Suppressor macrophage treated with lipopolysaccharide for 1 hour (primary cell): ENCODE measurements at places on chromosomes 5 and 9.

- no peak for DNase-seq
Observed at GRCh38 chr5:14417276-14417730, 164.3 kb upstream of the OTULINL start.

DNA sequence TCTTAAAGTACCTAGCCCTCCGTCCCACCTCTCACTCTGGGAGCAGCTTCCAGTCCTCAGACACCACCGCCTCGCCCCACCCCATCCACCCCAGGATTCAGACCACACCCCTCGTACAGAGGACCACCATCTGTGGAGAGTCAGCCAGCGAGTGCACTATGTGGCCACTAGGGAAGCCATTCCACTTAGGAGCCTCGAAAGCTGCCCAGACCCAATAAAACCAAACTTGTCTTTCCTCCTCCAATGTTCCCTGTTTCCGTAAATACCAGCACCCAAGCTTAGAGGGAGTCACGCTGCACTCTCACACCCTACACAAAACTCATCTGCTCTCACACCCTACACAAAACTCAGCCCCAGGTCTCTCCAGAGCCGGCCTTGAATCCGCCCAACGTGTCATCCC is 1.9 kb downstream of the GCNT4 start:
- DNase-seq: peak; percentile 36

DNA sequence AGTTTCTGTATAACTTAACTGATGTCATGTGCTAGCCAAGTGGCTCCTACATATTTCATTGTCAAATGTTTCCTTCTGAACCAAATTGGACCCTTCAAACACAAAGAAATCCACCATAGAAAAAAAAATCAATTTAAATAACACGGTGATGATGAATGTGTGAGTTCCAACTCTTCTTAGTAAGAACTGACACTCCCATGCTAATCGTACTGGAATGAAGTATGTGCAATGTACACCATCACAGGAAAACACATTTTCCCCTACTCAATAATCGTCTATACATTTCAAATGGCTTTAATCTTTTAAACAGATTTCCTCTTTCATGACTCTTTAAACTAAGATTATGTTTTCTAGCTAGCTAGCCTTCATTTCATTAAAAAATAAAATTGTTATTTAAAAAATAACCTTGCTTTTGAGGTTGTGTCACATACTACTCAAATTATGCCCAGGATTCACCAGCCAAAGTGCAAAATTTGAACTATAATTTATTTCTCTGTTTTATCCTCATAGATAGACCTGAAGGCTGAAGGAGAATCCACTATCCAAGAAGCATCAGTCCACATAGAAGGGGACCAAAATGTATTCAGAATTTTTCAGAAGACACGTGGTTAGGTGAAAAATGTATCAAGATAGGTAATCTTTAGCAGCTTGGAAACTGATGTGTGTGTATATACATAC is 131.0 kb upstream of the ITGA1 start:
- DNase-seq: no peak

DNA sequence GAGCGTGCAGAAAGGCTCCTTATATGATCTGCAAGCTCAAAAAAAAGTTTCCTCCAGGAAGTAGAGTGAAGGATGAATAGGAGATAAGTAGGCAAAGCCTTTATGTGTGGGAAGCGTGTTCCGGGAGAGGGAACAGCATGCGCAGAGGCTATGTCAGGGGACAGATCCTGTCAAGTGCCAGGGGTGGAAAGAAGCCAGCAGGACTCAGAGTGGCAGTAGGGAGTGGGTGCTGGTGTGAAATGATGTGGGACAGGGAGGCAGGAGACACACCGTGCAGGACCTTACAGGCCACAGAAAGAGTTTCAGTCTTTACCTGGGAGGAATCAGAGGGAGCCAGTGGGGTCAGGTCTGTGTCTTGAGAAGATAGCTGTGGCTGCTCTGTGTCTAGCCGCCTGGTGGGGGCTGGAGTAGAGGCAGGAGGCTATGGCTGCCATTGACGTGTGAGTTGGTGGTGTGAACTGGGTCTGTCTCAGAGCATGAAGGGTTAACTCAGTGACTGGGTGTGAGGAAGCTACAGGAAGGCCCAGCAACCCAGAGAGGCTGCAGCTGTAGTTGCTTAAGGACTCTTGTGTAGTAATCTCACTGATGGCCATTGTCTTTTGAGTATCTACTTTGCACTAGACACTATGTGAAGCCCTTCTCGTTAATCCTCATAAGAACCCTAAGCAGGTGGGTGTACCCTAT is 71.3 kb downstream of the PPARGC1B start:
- no peak for DNase-seq

GRCh38 chr9:65432051-65432450 is 147.0 kb upstream of the FOXD4L5 start:
- DNase-seq: no peak

DNA sequence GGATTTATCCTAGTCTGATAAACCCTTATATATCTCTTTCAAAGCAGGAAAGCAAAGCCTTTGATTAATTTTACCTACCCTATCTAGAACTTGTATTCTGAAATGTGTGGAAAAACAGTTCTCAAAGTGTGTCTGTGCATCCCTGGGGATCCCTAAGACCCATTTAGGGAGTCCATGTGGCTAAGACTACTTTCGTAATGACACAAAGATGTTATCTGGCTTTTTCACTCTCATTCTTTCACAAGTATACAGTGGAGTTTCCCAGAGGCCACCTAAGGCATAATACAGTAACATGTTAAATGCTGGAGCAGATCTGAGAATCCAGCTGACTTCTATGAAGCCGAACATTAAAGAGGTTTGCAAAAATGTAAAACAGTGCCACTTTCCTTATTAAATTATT is 54.3 kb upstream of the TNFSF15 start:
- DNase-seq: no peak

GRCh38 chr9:75175395-75175794 is 87.1 kb downstream of the OSTF1 start:
- no peak for DNase-seq

DNA sequence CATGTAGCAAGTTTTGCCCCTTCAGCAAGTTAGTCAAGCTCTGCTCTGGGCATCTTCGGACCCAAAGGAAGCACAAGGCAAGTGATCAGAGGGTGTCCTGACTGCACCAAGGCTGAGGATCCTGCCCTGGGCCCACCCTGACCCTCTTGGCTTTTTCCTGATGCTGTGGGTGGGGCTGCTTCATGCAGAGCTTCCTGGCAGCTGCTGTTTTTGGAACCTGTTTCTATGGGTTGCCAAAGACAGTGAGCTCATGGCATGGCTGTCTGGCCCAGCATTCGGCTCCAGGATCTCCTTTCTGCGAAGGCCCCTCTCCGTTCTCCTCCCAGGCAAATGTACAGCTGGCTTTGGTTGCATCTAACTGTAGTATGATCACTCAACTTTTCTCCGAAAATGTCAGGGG is 497.9 kb downstream of the ARHGEF28 start:
- DNase-seq: no peak

DNA sequence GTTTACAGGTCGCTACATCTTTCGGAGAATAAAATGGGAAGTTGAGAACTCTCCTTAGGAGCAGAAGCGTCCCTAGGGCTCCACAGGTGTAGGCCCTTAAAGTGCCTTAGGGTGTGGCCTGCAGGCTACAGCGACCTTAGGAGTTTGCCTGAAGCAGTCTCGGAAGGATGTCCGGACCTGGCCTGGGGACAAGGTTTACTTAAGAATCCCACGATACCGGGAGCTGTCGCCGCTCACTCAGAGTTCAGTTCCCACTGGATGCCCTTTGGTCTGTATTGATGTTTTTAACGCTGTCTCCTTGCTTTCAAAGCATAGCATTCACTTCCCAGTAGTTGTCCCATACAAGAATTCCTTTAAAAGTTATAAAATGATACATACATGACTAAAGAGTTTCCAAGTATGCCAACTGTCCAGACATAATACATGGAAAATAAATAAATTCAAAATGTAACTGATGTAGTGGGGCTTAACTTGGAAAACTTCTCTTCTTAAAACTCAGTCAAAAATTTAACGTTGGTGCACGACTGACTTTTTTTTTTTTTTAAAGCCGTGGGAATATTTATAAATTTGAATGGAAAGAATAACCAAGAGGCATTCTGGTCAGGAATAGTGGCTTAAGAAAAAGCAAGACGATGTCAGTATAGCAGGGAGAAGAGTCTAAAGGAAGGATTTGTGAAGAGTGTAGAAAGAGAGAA is 848 bp downstream of the RAD50 start:
- DNase-seq: peak; percentile 19

- no peak for DNase-seq
Observed at GRCh38 chr9:88319936-88320747, 68.1 kb upstream of the SPIN1 start.

DNA sequence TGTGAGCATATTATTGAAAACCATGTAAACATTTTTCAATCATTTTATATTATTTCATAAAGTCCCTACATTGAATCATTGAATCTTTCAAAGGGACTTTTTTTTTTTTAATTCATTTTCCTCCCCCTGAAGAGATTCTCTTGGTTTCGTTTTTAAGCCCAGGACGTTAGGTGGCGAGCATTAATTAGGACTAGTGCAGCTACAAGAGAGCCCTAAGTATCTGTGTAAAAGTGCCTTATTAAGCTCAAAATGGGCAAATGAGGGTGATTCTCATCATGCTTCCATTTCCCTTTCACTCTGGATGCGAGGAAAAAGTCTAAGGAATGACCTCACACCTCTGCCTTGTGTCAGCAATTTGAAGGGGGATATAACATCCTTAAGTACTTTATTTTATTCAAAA is 517.9 kb upstream of the ITGA1 start:
- DNase-seq: no peak

DNA sequence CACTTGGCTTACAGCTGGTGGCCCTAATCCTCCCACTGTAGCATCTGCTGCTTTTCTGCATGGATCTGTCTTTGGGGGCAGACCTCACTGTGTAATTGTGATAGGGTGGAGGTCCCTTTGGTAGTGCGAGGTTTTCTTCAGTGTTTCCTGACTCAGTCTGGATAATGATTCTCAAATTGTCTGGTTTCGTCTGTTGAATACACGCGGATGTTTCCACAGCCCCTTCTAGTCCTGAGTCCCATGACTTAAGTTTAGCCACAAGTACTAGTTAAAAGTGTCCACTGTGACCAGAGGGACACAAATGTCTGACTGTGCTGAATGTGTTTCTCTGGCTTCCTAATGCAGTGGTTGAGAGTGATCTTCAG is 70.5 kb downstream of the LMNB1 start:
- no peak for DNase-seq

GRCh38 chr9:84621811-84622210 is 47.7 kb upstream of the NTRK2 start:
- DNase-seq: no peak

DNA sequence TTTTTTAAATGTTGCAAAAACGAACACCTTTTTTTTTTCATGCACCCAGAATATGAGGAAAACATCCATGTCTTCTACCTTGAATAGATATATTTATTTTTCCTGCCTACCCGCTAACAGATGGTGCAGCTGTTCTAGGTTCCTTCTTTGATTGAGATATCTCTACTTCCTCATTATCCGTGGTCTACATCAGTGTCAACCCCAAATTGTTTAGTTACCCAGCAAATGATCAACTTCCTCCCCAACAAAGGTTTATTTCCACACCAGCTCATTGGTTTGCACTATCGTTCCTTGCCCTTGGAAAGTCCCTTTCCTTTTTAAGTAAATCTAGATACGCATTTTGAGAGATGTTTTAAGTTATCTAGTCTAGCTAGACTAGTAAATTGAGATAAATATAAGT is 166.4 kb downstream of the PRR16 start:
- DNase-seq: no peak

GRCh38 chr5:158233735-158234322 is 374.9 kb upstream of the CLINT1 start:
- no peak for DNase-seq

- no peak for DNase-seq
Observed at GRCh38 chr9:127562279-127562796, 49.7 kb upstream of the STXBP1 start.

DNA sequence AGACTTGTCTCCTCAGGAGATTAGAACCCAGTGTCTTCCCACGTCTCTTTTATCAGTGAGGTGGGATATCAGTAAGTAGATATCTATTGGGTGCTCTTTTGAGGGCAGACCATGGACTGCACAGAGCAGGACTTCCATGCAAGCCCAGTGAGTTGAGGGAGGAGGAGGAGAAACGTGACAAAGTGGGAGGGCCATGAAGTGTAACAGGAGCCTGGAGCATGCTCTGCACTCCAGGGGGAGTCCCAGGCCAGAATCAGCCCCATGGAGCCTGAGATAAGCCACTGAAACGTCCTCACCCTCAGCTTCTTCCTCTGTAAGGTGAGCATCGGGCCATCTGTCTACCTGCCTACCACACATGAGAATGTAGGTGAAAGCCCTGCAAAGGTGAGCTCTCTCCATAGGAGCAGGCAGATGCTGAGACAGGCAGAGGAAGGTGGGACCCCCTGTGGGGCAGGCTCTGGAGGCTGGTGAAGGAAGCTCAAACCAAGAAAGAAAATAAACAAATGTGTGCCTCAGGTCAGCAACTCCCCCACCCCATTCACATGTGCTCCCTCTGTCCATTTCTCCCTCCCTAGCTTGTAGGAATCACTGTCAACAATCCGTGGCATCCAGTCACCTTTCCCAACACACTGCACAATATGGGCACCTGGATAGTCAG is 87.4 kb downstream of the NRG2 start:
- DNase-seq: no peak

DNA sequence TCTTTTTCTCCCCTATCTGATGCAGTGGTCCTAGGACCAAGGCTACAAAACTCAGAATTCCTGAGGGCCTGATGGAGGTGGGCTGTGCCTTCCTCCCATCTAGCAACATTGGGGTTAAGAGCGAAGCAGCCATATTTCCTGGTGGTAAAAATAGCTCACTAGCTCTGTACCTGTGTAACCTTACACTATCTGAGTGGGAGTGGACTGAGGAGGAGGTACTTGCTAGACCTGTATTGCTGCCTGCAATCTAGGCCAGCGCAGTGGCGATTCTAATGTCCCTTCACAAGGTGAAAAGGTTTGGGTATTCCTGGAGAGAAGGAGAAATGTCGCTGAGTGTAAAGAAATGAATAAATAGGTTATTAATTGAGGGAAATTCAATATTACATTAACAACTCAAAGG is 80.2 kb upstream of the LIFR start:
- DNase-seq: no peak

GRCh38 chr5:140227046-140227445 is 52.1 kb downstream of the CYSTM1 start:
- DNase-seq: no peak

DNA sequence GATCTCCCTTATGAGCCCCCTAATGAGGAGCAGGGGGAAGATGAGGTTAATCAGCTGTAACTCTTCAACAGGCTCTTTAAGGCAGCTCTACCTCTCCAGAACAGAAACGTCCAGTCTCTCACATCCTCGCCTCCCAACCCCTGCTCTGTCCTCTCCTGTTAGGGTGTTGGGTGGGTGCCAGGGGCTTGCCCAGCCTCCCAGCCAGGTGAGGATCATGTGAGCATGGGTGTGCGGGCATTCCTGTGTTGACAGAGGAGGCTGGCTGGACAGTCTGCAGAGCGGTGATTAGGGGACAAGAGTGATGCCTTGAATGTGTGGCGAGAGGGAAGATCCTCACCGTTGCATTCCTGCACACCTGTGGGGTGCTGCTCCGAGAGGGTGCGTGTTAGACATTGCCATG is 51.7 kb downstream of the CCDC180 start:
- no peak for DNase-seq

- DNase-seq: no peak
Observed at GRCh38 chr5:78983601-78984438, 1.3 kb downstream of the ARSB start.
